ENCODE measurements at places on chromosomes 12 and 14.

DNA sequence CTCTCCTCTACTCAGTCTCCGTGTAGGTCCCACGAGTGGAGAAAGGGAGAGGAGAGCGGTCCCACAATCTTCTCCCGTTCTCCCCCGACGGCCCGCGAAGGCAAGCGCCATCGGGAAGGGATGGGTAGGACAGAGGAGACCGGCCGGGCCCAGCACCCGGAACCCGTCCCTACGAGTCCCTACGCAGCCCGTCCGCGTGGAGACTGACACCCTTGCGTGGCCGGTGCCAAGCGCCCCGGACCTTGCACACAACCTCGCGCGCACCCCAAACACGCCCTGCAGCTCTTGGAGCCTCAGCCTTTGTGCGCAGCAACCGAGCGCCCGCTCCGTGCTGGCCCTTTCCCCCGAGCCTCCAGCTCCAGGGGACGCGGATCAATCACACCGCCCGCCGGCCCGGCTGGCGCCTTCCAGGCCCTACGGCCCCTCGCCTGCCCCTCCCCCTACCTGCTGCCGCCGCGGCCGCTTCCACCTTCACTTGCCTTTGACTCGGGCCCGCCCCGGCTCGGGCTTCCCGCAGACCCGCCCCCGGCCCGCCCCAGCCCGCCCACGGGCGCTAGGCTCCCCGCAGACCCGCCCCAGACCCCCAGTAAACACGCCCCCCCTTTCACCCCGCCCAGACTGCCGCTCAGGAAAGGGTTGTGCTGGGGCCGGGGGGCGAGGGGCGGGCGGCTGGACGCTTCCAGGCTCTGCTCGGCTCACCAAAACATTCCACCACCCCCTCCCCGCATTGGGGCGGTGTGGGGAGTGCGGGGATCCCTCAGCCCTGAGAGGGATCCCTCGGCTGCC lies at the start of gene NDRG2:
TSS of gene NDRG2 (minus strand) at position 477 of the 786 bp plus-strand sequence. CDS start 1,746 bp downstream, outside the sequence.
- peak; percentile 79 for DNase-seq

- no peak for DNase-seq
Observed at GRCh38 chr12:103956509-103957027, 9.1 kb upstream of the TDG start.

DNA sequence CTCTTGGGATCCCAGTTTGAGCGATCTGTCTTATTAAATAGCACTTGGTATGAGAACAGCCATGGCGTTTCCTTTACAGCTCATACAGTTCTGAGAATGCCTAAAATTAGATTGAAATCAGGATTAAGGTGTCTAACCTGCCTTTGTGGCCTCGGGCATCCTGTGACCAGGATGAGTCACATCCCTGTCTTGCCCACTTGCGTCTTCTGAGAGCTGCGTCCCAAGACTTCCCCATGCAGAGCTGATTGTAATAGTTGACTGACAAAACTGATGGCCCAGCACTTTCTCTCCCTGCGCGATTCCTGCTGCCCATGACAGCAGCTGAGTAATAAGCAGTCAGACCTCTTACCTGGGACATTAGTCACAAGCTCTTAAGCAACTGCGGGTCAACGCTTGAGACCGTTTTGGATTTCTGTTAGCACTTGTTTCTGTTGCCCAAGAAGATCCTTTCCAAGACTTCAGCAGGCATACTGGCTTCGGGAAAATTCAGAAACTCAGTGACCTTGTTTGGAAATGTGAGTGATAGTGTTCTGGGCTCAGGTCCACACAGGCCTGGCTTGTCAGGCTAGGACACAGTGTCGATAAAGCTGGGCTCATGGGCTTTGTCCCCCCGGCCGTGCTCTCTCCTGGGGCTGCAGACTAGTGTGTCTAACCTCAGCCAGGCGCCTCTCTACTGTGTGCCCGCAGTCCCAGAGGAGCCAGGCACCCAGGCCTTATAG lies 169.9 kb upstream of the HIF1A start:
- no peak for DNase-seq

DNA sequence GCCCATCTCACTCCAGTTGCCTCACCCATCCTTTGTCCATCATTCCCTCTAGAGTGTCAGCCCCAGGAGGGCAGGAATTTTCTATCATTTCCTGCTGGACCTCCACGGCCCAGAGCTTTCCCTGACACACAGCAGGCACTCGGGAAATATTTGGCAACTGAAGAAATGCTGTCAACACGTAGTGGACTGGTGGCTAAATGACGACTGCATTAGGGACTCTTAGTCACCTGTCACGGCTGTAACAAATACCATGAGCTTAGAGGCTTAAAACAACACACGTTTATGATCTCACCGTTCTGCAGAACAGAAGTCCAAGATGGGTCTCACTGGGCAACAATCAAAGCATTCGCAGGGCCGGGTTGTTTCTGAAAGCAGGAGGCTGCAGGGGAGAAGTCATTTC lies 91.3 kb downstream of the PHETA1 start:
- DNase-seq, result no peak

- no peak for DNase-seq
Observed at GRCh38 chr14:72049462-72049861, 117.2 kb downstream of the RGS6 start.

DNA sequence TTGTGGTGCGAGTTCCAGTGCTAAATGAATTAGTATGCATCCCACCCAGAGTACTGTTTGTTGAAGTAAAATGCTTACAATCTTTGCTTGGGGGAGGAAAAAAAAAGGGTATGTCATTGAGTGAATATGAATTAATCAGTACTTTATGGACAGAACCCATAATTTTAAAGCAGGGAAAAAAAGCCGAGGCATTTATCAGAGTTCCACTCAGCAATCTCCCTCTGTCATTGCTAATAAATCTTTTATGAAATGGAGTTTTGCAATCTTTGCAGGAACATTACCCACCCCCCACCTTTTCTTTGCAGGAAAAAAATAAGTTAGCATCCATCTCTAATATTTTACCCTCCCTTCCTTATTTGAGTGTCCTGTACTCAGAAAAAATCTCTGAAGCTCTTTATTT lies 127.9 kb upstream of the TMPO start:
- DNase-seq, result peak; percentile 66

- no peak for DNase-seq
Observed at GRCh38 chr12:11880381-11880780, 190.4 kb upstream of the BCL2L14 start.

- peak; percentile 96 for DNase-seq
Observed at GRCh38 chr14:51507511-51507905, 144.2 kb upstream of the FRMD6 start.

DNA sequence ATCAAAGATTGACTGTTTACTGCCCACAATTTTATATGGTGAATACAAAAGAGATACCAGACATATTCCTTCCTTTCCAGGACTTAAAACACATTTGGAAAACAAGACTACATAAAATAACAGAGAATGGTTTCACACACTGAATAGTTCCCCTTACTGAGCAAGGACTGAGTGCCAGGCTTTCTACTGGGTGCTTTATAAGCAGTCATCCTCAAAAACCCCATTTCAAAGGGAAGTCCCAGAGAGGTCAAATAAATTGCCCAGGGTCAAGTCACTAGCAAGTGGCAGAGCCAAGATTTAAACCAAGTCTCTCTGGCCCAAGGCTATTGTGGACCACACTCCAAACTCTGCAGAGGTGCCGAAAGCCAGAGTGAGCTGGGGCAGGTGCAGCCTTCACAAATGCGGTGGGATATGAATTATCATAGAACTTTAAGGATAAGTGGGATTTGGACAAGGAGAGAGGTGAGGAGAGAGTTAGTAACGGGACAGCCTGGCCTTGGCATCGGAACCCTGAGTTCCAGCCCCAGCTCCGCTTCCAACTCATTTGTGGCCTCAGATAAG lies 9.1 kb upstream of the RPAP3 start:
- no peak for DNase-seq

DNA sequence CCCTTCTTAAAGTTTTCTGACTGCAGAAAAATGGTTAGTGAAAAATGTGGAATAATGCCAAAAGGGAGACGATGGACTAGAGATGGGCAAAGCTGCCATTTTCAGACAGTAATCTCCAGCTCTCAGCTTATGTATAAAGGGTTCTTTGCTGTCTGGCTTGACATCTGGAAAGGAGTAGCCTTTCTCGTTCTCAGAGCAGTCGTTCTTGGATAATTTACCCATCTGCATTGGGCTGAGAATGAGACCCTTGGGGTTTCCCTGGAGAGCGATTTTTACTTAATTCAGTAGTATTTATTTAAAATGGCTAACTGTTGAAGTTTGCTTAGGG lies 1.2 kb downstream of the NUDT4 start:
- peak; percentile 83 for DNase-seq

DNA sequence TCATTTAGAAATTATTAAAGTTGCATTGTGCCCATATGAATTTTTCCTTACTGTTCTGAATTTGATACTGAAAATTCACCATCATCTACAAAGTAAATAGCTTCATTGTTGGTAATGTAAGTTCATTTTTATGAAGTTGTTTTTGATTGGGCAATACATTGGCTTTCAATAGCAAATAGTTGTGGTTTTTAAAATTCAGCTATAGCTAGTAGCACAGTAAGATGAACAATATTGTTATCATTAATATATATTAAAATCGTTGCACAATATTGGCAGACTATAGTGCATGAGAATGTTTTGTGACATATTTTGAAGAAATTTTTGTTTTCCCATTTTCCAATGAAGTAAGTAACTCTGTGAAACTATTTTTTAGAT lies 575.0 kb downstream of the PRKD1 start:
- no peak for DNase-seq

DNA sequence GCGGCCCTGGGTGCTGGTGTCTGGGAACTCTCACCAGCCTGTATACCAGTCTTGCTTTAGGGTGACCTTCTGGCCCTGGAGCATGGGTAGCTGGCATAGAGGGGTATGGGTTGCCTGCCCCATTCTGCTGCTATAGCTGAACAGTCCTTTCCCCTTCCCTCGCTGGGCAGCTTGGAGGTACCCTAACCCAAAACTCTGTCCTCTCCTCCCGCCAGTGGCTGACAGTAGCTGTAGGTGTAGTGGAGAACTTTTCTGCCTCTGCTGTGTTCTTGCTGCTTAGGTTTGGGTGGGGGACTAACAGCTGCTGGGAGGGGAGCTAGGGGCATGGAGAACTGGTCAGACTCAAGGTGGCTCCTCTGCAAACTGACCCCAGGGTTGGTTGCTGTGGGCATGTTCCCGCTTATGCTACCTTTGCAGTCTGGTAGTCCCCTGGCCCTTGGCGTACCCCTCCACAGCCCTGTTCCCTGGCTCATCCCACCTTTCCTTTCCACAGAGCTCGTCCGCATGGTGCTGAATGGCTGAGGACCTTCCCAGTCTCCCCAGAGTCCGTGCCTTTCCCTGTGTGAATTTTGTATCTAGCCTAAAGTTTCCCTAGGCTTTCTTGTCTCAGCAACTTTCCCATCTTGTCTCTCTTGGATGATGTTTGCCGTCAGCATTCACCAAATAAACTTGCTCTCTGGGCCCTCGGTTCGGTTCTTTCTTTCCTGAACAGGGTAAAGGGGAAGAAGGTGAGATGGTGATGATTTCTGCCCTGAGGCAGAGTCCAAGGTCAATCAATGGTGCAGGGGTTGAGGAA lies 2.9 kb downstream of the MYL6 start:
- no peak for DNase-seq

DNA sequence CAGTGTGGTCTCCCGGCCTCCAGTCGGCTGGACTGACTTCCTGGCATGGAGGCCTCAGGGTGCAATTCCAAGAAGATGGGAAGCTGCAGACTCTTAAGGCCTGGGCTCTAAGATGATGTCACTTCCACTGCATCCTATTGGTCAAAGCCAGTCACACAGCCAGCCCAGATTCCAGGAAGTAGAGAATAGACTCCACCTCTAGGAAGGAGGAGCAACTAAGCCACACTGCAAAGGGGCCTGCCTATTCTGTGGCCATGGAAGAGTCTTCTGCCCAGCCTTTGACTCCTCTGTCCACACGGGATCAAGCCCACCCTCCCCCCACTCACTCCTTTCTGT lies 103.9 kb upstream of the RFLNA start:
- peak; percentile 54 for DNase-seq

- no peak for DNase-seq
Observed at GRCh38 chr14:64844969-64845536, 34.7 kb downstream of the SPTB start.

GRCh38 chr12:104583301-104583700 lies 126.6 kb downstream of the CHST11 start:
- DNase-seq, result no peak

DNA sequence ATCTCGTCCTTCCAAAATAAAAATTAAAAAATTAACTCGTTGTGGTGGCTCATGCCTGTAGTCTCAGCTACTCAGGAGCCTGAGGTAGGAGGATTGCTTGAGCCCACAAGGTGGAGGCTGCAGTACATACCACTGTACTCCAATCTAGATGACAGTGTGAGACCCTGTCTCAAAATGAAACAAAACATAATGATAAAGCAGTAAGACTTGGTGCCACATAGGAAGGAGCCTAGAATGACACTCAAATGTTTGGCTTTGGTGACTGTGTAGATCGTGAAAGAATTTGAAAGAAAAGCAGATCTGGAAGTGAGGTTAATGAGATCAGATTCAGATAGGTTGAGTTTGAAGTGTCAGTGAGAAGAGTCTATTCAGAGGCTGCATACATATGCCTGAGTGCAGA lies 150.1 kb upstream of the ATP2B1 start:
- no peak for DNase-seq

- DNase-seq, result no peak
Observed at GRCh38 chr12:43261701-43262100, 290.3 kb downstream of the ADAMTS20 start.

DNA sequence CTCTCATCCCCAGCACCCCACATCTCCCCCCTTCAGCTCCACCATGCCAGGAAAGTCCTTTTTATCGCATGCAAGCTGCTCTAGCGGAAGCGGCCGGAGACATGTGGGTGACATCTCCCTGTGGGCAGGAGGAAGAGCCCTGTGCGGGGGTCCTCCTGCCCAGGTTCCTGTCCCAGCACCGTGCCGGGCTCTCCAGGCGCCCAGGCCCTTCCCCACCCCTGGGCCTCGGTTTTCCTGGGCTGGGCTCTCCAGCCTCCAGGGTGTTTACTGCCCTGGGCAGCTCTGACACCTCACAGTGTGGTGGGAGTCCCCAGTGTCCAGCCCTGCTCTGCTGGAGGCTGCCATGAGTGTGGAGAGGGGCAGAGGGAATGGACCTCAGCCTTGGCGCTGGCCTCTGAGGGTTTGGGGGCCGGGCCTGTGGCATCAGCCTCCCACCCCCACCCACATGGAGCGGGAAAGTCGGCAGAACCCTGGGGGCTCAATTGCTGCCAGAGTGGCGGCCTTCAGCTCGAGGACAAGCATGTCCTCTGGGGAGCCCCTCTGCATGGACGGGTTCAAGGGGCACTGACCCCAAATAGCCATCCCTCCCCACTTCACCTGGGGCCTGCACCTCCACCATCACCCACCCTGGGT lies 16.9 kb downstream of the ASPG start:
- DNase-seq, result no peak

DNA sequence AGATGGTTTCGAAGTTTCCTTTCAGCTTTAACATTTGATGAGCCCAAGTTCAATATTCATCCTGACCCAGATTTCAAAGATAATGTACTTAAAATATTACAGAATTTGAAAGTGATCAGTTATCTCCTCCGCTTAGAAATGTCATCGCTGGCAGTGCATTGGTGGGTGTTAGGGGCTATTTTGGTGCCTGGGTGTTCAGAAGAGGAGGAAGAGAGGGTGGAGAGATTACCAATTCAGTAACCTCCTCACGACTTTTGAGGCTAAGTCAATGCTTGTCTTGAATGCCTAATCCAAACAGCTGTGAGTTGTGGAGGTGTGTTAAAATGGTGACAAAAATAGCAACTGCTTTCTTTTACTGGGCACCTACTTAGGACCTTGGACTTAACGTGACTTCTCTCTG lies 13.8 kb upstream of the DGLUCY start:
- DNase-seq, result no peak

Data from NCI-H69 (cell line).